Stimulated activated CD4-positive, alpha-beta T cell treated with anti-CD3 and anti-CD28 coated beads, Interleukin-1b, Interleukin-23, amount 100 ng/mL, for 24 hours (primary cell): ENCODE measurements at places on chromosomes 11 and 22.

DNA sequence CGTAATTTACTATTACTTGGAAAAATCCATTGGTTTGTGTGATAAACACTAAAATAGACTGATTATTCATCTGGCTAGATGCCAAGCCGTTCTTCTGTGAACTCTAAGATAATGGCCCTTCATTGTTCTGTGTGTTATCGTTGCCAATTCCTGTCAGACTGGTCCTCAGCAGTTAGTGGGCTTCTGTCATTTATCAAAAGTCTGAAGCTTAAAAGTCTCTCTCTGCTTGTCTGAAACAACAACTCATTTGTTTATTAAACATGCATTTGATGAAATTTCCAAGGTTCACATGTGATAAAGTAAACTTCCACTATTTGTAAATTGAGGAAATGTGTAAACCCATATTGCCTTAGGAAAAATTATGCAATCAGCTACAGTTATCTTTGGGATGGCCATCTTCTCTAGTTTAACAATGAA lies 21.1 kb upstream of the RDX start:
- no peak for DNase-seq

DNA sequence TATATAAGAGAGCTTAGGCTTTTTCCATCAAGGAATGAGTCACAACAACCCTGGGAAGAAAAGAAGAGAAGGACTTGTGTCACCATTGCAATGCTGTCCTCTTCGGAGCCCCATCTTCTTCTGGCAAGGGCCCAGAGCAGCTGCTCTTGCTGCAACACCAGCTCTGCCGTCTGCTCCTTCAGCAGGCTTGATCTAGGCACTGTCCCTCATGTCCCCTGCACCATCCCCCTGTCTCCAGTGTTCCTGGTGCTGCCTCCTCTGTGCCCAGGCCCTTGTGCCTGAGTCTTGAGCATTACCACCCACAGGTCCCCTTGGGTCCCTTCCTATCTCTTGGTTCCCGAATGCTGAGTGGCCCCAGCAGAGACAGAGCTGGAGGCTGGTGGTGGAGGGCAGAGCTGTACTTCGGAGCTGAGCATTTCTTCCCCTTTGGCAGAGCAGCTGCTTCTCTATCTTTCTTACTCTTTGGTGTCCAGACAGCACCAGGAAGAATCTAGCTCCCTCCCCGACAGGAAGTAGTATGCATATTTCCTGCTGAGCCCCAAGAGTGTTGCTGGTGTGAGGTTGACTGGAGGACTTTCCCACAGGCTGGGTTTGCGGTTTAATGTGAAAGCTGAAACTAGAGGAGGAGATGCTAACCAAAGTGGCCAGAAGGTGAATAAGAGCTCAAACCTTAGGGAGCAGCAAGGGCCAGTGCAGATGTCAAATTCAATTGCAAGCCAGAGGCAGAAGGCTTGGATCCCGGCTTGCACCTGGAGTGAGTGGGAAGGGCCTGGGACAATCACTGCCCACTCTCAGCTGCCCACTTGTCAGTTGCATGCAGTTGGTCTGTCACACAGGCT lies 27.8 kb downstream of the WEE1 start:
- DNase-seq: no peak

GRCh38 chr11:61940466-61940865 lies 9.7 kb upstream of the BEST1 start:
- DNase-seq: no peak

GRCh38 chr11:113365895-113366294 lies 21.7 kb upstream of the ANKK1 start:
- no peak for DNase-seq

DNA sequence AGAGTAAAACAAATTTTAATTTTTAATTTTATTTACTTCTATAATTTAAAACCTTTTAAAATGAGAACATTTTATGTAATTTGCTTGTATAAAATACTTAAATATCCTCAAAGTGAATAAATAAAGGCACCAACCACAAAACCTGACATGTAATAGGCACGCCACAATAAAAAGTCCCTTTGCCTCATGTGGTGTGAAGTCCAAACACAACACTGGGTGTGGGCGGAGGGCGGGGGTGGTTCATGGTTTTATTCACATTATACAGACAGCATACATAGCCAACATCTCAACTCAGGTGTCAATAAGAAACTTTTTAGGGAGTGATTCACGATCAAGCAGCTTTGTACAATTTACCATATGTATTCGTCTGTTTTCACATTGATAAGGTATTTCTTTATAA lies 107.9 kb downstream of the ANO3 start:
- no peak for DNase-seq

- DNase-seq: no peak
These were observed 7.7 kb downstream of the USP18 start for GRCh38 chr22:18157714-18158028.

- DNase-seq: no peak
These were observed 127.8 kb downstream of the MYO18B start for GRCh38 chr22:25869771-25870170.

GRCh38 chr11:69295995-69296889 lies 2.3 kb downstream of the MYEOV start:
- DNase-seq: no peak

DNA sequence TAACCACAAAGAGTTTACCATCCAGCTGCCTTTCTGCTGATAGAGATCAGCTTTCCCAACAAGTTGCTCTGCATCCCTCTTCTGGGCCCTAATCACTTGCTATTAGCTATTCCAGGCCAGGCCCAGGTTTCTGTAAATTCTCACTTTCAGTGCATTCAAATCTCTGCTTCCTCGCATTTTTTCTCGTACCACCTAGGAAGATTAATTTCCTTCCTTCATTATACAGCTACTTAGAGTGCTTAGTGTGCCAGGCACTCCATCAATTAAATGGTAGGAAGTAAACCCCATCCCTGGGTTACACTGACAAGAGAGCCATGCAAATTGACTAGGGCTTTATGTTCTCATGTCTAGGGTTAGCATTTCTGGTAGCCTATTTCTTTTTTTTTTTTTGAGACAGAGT lies 9.7 kb downstream of the SIAE start:
- DNase-seq: no peak

GRCh38 chr11:58592760-58593472 lies 14.1 kb downstream of the ZFP91 start:
- no peak for DNase-seq

GRCh38 chr22:34986523-34986922 lies 79.4 kb upstream of the ISX start:
- DNase-seq: no peak

- no peak for DNase-seq
These were observed 24.0 kb downstream of the CD5 start for GRCh38 chr11:61126256-61126655.

DNA sequence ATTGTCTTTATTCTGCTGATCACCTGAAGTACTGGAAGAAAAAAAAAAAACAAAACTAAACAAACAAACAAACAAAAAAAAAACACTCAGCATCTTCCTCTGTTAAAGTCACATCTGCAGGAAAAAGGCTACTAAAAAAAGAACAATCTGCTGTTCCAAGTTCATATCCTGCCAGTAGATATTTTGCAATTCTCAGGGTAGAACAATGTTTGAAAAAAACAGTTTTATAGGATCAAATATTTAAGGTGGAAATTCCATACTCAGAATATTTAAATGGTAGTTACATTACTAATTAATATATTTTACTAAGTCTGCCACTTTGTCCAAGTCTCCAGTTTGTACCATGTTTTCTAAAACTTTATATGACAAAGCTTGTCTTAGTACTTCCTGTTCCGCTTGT lies 175.2 kb downstream of the SBF2 start:
- no peak for DNase-seq

- DNase-seq: no peak
These were observed 20.3 kb downstream of the BBOX1 start for GRCh38 chr11:27060816-27061460.

DNA sequence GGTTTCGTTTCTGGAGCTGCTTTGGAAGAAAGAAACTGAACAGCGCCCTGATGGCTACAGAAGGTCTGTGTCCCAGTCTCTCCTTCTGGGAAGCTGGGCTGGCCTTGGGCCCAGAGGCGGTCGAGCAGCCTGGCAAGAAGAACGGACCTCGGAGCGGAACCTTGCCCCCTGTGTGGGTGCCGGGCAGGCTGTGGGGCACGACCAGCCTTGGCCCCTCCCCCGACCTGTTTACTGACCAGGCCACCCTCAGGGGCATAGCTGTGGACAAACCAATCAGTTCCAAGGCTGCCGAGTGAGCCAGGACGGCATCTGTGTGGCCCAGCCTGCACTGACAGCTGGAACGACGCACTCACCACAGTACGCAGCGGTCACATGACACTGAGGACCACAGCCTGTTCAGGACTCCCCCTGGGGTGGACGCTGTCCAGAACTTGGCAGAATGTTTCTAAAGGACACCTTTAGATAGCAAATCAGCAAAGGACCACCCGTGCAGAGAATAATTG lies 7.2 kb downstream of the PIM3 start:
- DNase-seq: no peak

DNA sequence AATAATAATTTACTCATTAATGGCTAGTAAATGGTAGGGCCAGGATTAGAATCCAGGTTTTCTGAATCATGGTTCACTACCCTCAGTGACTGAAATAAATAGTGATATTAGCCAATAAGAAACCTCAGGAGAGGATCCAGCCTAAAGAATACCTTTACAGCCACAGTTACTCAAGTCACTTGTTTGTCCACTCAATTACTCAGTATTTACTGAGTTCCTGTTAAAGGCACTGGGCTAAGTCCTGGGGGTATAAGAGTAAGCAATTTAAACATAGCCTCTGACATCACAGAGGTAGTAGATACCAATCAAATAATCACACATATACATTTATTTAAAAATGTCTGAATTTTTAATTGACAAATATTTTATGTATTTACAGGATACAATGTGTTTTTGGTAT lies 56.8 kb upstream of the GAB2 start:
- no peak for DNase-seq

GRCh38 chr11:113189909-113190667 lies 124.3 kb upstream of the TTC12 start:
- DNase-seq: no peak

GRCh38 chr11:57131080-57131790 lies 50.5 kb upstream of the LRRC55 start:
- DNase-seq: no peak

- no peak for DNase-seq
These were observed 90.5 kb upstream of the LUZP2 start for GRCh38 chr11:24406389-24406788.

DNA sequence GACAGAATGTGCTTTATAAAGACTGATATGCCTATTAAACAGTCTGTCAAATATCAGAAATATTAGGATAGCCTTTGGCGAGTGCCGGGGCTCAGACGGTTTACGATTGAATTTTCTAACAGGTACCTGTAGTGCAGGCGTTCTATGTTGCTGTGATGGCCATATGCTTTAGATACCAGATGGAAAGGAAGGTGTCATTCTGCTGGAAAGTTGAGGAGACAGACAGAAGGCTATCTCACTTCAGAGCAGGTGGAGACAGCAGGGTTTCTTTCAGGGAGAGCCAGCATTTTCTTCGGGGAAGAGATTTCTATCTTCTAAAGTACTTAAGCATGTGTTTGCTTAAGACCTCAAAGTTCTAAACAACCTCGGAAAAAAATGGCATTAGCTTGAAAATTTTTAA lies 415.4 kb downstream of the NTM start:
- DNase-seq: no peak

- DNase-seq: no peak
These were observed 632.6 kb upstream of the KIRREL3 start for GRCh38 chr11:127632976-127633680.

DNA sequence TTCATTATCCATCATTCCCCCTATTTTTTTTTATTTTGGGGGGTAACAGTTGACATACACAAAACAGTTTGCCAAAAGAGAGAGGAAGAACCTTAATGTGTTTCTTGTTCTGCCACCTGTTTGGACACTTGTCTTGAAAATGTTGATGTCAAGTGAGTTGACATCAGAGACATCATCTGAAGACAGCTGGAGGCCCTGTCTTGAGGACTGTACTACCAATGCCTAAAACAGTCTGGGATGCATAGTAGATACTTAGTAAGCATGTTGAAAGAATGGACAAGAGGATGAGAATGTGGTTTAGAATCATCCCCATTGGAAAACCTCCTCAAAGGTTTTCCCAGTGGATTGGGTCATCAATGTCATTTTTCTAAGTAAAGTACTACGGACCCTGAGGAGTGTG lies 2.4 kb upstream of the ARHGEF12 start:
- no peak for DNase-seq

GRCh38 chr11:45238724-45239123 lies 47.4 kb downstream of the SYT13 start:
- DNase-seq: no peak

- no peak for DNase-seq
These were observed 402.8 kb downstream of the NXPE2 start for GRCh38 chr11:115080923-115081680.

GRCh38 chr11:66858939-66859685 lies 2.2 kb downstream of the LRFN4 start:
- no peak for DNase-seq

- no peak for DNase-seq
These were observed 11.0 kb downstream of the PTPRJ start for GRCh38 chr11:47991266-47991830.
